ENCODE measurements at places on chromosomes 6 and 20.

DNA sequence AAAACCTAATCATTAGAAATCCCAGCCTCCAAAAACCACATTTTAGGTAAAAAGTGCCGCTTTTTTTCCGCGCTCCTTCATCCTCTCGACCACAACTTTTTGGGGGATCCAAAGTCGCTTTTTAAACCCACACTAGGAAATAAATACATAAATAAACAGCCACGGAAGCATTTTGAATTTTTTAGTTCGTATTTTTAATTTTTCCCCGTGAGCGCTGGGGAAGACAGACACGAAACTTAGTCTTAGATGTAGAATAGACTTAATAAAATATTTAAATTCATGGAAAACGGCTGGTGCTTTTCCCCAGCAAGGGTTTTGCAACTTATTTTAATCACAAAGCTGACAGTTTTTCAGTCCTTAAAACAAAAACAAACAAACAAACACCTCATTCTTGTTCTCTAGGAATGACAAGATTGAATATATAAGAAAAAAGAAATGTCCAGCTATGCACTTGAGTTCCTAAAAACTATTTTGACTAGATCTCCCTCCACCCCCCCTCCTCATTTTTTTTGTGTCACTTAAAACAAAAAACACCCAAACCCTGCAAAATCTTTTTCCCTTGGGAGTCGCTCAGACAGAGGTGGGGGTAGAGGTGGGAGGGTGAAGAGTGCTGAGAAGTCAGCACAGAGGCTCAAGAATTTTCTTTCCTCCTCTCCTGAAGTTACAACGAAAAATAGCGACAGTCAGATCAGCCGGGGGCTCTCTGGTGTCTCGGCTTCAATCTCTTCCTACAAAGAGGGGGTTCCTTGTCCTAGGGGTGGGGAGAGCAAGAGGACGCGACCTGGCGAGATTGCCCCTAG lies 43.4 kb upstream of the SUPT3H start:
- no peak for DNase-seq

DNA sequence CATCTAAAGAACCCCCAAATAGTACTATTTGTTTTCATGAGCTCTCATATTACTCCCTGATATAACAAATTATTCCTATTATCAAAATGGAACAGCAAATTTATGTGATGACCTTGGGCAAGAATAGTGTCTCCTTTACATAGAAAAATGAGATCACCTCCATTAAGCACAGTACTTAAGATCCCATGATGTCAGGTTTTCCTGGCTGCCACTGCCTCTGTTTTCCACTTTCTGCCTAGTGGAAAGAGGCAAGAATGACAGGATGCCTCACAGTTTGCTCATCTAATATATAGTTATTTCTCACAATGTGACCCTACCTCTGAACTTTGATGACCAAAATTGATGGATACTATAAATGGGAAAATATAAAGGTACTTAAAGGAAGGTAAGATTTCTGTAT lies 260.1 kb upstream of the SGK1 start:
- DNase-seq: no peak

DNA sequence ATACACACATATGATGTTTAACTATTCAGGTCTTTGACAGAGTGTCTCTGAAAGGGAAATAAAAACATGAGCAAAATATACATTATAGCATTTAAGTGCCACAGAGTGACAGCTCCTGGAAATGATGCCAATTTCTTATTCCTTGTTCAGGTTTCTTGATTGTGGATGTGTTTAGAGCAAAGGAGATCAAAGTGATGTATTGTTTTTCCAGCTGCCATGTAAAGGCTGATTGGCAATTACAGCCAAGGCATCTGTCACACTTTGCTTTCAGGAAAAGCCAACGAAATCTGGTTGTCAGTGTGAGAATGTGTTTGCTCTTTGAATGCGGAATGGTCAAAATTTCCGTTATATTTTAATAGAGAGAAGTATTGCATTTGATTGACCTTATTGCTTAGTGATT lies 347.8 kb upstream of the FLRT3 start:
- DNase-seq: no peak

DNA sequence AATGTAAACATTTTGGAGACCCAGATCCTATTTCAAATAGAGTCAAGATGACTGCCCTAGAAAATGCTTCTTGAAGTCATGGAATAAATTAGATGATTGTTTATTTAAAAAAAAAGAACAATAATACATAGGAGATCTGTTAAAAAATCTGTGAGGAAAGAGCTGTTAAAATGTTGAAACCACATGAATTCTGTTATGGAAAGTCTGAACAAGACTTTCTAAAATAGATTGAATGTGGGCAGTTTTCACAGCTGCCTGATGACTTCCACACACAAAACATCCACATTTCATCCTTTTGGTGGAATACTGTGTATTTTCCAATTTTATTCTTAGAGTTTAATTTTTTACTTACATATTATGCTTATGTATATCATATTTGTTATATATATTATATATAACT lies 186.1 kb downstream of the LAMA2 start:
- DNase-seq: no peak

DNA sequence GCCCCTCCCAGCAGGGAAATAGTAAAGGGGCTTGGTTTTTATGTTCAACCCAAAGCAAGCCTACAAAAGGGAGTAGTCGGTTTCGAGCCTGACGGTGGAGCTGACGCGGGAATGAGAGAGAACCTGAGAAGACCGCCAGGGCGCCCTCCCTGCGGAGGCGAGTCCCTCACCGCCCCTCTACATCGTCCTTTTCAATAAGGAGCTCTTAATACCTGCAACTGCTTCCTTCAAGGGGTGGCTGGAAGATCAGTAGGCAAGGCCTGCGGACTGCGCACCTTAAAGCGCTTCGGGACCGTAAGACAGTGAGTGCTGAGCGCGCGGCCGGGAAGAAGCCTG lies 709 bp upstream of the ZNF76 start:
- no peak for DNase-seq

GRCh38 chr6:5906842-5907241 lies 99.9 kb downstream of the NRN1 start:
- no peak for DNase-seq

DNA sequence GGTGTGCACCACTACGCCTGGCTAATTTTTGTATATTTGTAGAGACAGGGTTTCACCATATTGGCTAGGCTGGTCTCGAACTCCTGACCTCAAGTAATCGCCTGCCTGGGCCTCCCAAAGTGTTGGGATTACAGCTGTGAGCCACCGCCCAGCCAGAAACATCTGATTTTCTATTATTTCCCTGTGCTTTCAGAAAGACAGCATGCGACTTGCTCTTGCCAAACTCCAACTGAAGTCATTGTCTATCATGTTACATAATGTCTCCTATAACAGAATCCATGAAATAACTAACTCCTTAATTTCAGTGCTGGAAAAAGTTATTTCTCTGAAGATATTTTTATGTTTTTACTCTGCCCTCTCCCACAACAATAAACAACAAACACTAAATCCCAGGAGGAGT lies 8.5 kb downstream of the RMND1 start:
- DNase-seq: no peak

GRCh38 chr6:74676906-74677305 lies 528.9 kb downstream of the COL12A1 start:
- DNase-seq: no peak

- no peak for DNase-seq
Observed at GRCh38 chr6:27791182-27791943, 120.8 kb downstream of the OR2B2 start.

DNA sequence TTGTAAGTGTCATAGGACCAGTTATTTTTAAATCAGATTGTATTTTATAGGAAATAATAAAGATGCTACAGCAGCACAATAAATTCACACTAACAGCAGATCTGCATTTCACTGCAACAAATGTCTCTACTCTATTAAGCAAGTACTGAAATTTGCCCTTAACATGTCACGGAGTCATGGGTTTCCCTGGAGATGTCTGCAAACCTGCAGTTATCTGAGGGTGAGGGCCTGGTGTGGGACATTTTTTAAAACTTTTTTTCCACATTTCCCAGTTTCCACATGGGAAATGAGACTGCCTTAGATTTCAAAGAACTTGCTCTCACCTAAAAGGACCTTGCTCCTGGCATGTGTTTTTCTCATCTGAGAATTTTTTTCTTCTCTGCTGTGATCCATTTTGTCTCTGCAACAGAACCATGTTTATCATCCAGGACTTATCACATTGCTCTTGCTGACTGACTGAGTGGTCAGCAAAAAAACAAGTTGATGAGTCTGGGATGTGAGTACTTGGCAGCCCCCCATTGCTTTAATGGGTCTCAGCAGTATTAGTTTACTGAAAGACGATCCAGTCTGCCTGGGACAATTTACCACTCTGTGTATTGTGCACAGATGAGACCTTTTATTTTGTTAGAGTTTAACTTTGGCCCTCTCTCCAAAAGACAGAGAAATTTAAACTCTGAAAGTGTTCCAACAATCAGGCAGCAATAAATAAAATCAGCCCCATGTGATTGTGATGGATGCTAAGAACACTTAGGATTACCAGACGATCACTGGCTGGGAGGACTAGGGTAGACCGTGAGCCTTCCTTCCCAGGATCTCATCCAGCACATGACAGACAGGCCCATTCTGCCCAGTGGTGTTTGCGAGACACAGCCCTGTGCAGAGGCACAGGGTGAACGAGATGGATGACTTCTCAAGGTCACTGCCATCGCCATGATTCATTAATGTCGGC lies 268.8 kb downstream of the BTBD9 start:
- DNase-seq: no peak

Data from CD8-positive, alpha-beta memory T cell (primary cell).